Brain pericyte (primary cell): ENCODE measurements at places on chromosomes 5 and 9.
A peak's percentile ranks its signal among the peaks of the same experiment; 100 is the strongest.

- DNase-seq = no peak
Measured at GRCh38 chr5:79890119-79890929, 100.7 kb downstream of the MTX3 start.

- DNase-seq = no peak
Measured at GRCh38 chr9:110821064-110821463, 152.5 kb downstream of the MUSK start.

GRCh38 chr5:102249381-102249780 lies 46.7 kb downstream of the SLCO4C1 start:
- DNase-seq = no peak

DNA sequence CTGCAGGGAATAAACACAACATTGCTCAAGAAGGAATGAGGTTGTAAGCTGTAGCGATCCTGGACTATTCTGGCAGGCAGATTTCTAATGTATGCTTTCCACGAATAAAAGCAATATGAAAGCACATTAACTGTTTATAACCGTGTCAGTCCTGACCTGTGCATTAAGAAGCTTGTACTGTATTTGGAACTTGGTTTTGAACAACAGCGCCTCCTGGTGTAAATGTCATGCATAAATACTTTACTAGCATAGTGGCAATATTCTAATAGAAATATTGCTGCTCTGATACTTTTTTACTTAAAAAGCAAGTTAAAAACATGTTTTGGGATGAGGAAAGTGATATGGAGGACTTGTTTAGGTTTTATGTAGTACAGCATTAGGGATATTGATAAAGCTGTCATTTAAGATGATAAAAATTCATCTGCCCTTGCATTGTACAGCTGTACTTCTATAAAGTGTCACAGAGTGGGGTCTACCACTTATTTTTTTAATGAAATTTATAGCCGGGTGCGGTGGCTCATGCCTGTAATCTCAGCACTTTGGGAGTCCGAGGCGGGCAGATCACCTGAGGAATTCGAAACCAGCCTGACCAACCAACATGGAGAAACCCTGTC lies 70.7 kb upstream of the GNE start:
- peak; percentile 29 for DNase-seq

DNA sequence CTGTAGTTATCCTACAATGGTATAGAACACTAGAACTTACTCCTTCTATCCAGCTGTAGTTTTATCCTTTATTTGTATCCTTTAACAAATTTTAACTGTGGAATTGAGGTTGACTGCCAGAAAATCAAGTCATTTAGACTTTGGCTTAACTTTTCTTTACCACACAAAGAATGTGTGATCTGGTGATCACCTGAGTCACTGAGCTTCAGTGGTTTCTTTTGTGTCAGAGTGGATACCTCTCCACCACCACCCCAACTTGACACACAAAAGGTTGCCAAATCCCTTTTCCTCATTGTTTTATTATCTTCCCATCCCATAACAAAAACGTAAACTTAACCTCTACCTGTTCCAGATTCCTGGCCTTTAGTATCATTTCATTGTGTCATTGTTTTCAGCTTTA lies 5.5 kb downstream of the OTULIN start:
- no peak for DNase-seq

- no peak for DNase-seq
Measured at GRCh38 chr5:85823462-85824426, 794.0 kb upstream of the COX7C start.

GRCh38 chr9:110928599-110928998 lies 109.7 kb downstream of the LPAR1 start:
- no peak for DNase-seq
